Left ventricle myocardium inferior (tissue), 1 donor: ENCODE measurements at places on chromosomes 2 and 18. TPM values are rescaled to one million over a fixed set of nuclear protein-coding genes. Genes with fewer than 3 reads are reported as not detected.

The VIT gene
- total RNA-seq, result 8.5 TPM

The AFG3L2 gene
- 136 TPM for total RNA-seq

The MROH2A gene
- not detected for total RNA-seq

The MSTN gene
- not detected for total RNA-seq

The DGUOK gene
- 21.9 TPM for total RNA-seq

The FEV gene
- not detected for total RNA-seq

The PCARE gene
- total RNA-seq, result 0.74 TPM

The DUSP19 gene
- total RNA-seq, result 11.4 TPM

The ACMSD gene
- not detected for total RNA-seq

DNA sequence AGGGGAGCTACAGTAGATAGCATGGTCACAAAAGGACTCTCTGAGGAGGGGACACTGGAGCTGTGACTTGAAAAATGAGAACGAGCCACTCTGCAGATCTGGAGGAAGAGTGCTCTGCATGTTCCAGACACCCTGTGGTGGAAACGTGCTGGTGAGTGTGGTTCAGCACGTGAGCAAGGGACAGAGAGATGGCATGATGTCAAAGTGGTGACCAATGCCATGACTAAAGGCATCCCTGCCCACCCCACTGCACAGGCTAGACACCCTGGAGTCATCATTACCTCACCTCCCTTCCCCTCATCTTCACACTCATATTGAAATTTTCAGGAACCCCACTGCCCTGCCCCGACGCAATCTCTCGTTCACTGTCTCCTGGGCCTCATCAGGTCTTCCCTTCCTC is 56.5 kb downstream of the SLC4A5 start:
- no peak for DNase-seq

- no peak for DNase-seq
Observed at GRCh38 chr2:239913636-239914417, 111.3 kb downstream of the NDUFA10 start.

- no peak for DNase-seq
Observed at GRCh38 chr2:15660491-15661294, 69.0 kb downstream of the DDX1 start.

GRCh38 chr2:123073371-123073770 is 951.7 kb upstream of the CNTNAP5 start:
- no peak for DNase-seq

- DNase-seq, result no peak
Observed at GRCh38 chr2:238019962-238020361, 40.8 kb upstream of the SCLY start.

DNA sequence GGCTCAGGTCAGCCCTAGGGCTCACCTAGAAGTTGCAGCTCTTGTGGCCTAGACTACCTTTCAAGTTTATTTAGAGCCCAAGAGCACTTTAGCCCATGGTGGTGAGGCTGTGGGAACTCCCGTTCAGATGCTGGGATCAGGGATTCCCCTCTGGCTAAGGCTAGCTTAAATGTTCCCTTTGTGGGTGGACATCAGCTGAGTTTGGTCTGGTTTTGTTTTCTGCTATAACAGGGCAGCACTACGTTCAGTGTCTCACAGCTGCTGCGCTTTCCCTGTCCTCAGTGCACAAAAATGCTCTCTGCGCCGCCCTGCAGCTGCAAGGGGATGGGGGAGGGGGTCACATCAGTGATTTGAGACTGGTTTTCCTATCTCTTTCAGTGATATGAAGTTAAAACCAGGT is 170.5 kb upstream of the KCNJ3 start:
- DNase-seq, result no peak

DNA sequence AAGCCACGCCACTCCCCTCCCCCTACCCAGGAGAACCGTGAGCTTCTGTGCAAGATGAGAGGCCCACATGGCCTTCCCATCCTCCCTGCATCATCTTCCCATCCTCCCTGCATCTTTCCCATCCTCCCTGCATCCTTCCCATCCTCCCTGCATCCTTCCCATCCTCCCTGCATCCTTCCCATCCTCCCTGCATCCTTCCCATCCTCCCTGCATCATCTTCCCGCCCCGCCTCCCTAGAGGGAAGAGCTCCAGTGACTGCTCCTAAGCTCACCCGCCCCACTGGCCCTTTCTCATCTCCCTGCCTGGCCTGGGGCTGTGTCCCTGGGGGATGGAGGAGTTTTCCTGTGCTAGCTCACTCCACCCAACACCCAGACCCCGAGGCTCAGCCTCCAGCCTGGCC is 93.3 kb upstream of the ASAP2 start:
- DNase-seq, result no peak

DNA sequence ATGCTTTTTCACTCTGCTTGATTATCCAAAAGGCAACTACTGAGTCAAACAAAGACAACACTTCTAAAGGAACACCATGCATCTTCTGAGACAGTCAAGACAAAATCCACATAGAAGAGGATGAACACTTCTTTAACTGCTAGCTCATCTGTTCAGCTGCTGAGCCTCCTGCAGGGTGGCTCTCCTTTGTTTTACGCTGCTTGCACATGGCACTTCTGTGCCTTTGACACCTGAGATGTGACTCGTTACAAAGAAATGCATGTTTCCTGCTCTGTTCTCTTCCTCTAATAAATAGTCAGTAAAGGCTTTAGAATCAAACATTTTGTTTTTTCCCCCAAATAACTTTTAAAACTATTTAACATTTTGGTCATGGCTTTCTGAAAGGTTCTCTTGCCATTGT is 1129.4 kb downstream of the TDRD15 start:
- no peak for DNase-seq

DNA sequence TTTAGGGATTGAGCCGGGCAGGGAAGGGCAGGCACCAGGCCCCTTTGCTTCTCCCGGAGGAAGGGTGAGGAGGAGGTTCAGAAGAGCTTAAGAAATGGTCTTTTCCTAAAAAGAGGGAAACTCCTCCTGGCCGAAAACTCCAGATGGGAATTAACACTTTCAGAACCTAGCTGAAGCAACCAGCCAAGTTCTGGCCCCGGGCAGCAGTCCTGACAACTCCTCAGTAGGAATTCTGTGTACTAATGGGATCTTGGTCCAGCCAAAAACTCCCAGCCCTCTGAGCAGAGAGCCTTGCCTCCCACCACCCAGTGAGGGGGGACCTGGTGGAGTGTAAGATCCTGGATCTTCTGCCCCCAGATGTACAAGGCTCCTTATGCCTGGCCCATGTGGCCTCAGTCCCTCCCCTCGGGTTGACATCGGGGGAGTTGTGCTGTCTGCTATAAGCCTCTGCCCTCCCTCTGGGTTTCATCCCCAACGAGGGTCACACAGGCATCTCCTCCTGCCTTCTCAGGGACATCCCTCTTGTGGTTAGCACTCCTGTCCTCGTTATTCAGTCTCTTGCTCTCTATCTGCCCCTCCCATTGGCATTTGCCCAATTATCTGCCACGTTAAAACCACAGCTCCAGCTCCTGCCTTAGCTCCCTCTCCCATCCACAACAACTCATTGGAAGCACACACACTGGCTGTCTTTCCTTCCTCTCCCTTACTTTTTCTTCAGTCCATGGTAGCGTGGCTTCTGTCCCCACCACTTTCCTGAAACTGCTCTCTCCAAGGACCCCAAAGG is 184.6 kb downstream of the CYP26B1 start:
- no peak for DNase-seq

DNA sequence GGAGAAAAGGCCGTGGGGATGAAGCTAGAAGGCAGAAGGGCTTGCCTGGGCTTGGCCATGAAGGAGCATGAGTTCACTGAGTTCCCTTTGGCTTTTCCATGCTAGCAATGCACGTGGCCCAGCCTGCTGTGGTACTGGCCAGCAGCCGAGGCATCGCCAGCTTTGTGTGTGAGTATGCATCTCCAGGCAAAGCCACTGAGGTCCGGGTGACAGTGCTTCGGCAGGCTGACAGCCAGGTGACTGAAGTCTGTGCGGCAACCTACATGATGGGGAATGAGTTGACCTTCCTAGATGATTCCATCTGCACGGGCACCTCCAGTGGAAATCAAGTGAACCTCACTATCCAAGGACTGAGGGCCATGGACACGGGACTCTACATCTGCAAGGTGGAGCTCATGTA is 2.9 kb downstream of the CTLA4 start:
- DNase-seq, result no peak

DNA sequence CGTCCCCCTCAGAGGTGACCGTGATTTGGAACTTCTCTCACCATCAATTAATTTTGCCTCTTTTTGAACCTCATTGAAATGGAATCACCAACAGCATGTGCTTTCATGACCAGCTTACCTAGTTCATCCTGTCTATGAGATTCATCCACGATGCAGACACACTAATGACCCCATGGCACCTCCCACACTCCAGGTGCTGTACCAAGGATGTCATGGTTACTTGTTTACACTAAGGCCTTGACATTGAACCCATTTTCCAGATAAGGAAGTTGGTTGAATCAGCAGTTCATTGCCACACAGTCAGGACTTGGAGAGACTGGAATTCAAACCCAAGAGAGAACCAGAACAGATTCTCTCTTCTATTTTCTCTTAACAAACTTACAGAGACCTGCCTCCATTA is 139.0 kb downstream of the ZFP36L2 start:
- no peak for DNase-seq

DNA sequence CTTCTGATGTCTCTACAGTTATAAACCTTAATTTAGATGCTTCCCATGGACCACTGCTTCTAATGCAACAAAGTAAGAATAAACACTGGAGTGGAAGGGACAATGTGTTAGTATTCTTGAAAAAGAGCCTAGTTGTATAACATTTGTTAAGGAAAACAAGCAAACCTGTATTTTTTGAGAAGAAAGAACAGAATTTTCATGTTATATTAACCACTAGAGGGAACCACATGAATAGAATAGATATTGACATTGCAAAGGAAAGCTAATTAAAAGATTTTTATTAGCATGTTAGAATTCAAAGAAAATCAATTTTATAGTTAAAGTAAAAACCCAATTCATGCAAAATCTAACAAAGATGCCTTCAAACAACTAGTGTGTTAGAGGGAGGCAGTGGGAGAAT is 151.2 kb upstream of the BARD1 start:
- no peak for DNase-seq

- no peak for DNase-seq
Observed at GRCh38 chr2:127081826-127082633, 24.9 kb downstream of the BIN1 start.

DNA sequence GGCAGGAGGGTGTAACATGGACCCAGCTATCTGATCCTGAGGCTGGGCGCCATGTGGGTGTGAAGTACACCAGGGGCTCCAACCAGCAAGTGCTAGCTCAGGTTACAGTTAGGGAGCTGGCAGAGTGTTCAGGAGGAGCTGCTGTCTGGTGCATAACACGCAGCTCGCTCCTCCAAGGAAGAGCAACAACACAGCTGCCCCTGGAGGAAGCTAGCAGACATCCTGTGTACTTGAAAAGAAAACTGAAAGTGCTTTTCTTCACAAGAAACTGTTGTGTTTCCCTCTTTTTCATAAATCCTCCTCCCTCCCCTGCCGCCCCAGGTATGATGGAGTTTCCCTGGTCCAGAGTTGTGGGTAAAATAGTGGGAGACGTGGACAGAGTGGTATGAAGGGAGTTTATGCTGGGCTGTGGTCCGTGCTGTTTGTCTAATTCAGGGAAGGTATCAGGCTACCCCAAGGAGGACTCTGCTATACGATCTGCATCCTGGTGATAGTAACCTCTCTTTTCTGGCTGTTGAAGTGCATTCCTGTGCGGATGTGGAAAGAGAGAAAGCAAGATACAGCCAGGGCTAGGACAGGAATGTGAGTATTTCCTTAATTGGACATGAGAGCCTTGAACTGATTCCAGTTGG is 6.1 kb upstream of the LBH start:
- DNase-seq, result no peak

- DNase-seq, result no peak
Observed at GRCh38 chr2:120066800-120067547, 54.1 kb downstream of the EPB41L5 start.

GRCh38 chr2:183000846-183001245 is 37.4 kb downstream of the NCKAP1 start:
- DNase-seq, result no peak

- DNase-seq, result no peak
Observed at GRCh38 chr2:128457006-128457604, 138.4 kb upstream of the HS6ST1 start.

- DNase-seq, result no peak
Observed at GRCh38 chr2:135009339-135009738, 37.9 kb downstream of the MAP3K19 start.
